ENCODE measurements at places on chromosomes 3 and 15.

- peak; percentile 55 for DNase-seq
These were observed 77.2 kb downstream of the SCN10A start for GRCh38 chr3:38738630-38739395.

DNA sequence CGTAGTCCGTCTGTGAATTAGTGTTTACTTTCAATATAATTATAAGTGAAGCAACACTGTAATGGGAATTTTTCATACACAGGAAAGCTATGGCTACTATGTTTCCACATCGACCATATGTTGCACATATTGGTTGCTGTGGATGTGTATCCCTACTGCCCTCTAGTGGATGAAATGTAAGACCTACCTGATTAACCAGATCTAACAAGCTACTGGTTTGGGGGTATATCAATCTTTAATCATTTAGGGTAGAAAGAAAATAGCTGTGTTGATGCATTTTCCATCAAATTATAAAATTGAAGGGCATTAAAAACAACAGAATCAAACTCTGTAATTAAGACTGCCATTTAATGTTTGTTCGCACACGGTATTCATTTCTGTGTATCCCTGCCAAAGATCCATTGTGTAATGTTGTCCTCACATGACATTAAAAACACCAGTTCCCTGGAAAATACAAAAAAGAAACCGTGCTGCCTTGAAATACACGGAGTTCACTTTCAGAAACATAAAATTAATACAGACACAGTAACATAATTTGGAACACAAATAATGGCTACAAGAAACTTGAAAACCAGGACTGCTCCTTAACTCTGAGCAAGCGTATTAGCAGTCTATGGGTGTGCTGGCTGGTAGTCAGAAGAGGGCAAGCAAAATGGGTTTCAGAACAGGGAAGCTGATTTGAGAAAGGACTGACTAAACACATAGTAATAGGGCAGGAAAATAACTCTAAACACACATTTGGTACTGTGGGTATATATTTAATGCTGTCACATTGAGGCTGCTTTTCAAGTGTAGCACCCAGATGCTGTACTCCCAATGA, 125.1 kb downstream of the TIGIT start:
- DNase-seq, result no peak

DNA sequence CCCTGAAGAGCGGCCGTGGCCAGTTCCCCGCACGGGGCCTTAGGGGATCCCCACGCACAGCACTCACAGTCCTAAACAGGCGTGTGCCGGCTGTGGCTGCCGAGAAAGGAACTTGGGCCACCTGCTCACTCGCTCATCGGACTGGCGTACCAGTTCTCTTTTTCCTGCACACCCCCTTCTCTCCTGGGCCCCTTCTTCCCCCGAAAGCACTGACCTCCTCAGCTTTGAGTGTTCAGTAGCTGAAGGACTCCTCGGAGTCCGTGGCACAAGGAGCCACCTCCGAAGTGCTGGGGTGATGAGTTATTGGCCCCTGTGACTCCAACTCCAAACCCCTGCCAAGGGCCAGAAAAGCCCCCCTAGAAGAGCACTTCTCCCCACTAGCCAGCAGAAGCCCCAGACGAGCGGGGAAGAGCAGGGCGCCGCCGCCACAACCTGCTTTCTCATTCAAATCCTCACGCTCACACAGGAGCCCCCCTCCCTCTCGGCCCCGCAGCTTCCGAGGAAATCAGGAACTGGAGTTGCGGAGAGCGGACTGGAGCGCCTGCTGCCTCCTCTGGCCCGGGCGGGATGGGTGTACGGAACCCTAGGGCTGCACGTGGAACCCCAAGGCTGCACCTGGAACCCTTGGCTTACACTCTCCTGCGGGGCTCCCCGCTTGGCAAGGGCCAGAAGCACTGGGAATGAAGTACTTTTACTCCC, at the start of gene PLCH1:
TSS of gene PLCH1 (minus strand) at position 446 of the 699 bp plus-strand sequence. CDS start 40,847 bp downstream, outside the sequence.
- peak; percentile 59 for DNase-seq

DNA sequence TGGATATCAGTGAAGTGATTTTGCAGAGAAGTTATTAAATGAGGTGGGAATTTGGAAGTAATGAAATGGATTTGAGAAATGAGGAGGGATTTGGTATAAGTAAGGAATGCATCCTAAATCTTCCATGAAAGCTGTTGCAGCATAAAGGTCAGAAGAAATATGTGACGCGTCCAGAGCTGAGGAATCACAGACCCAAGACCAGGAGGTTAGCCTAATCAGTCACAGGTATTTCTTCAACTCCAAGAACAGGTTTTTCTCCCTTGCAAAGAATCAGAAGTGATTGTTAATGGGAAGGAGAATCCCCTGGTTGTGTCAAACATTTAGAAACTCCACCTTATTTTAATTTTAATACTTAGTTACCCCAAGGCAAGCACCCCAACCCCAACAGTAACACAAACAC, 253.2 kb downstream of the MEX3B start:
- no peak for DNase-seq

- DNase-seq, result peak; percentile 19
These were observed 201.2 kb downstream of the GOLGA6L6 start for GRCh38 chr15:20340331-20340811.

DNA sequence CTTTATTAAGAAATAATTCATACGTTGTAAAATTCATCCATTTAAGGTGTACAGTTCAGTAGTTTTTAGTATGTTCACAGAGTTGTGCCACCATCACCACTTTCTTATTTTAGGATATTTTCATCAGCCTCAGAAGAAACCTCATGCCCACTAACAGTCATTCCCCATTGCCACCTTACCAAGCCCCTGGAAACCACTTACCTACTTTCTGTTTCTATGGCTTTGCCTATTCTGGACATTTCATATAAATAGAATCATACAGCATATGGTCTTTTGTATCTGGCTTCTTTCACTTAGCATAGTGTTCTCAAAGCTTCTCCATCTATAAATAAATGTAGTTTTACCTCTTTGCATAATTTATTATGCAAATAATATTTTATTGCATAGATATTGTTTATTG, 6.6 kb downstream of the FETUB start:
- no peak for DNase-seq

GRCh38 chr3:115248274-115248673, 101.2 kb upstream of the ZBTB20 start:
- DNase-seq, result no peak

GRCh38 chr3:71657831-71658530, 67.2 kb downstream of the EIF4E3 start:
- peak; percentile 14 for DNase-seq

Data from stimulated activated CD4-positive, alpha-beta T cell treated with anti-CD3 and anti-CD28 coated beads, Interleukin-15, amount 100 ng/mL, for 24 hours (primary cell).